ENCODE measurements at places on chromosomes 4 and X.

DNA sequence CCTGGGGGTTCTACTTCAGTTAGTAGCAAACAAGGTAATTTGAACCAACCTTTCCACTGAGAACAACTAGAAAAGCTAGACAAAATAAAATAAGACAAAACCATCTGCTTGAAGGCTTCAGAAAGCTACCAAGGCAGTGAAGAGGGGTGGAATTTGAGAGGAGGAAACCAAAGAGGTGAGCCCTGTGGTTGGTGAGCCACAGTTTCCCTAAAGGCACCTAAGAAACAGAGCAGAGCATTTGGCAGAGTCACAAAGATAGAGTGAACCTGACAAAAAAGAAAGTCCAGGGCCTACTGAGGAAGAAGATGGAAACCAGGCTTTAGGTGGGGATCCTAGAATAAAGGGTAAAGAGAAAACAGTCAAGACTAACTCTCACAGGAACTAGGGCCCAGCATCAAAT is 44.3 kb downstream of the CHST7 start:
- no peak for DNase-seq

- no peak for DNase-seq
Measured at GRCh38 chr4:26137288-26137687, 183.5 kb upstream of the RBPJ start.

GRCh38 chr4:26859762-26860156 is 882 bp upstream of the STIM2 start:
- DNase-seq = no peak

GRCh38 chrX:47637546-47638195 is 7.9 kb upstream of the CFP start:
- no peak for DNase-seq

DNA sequence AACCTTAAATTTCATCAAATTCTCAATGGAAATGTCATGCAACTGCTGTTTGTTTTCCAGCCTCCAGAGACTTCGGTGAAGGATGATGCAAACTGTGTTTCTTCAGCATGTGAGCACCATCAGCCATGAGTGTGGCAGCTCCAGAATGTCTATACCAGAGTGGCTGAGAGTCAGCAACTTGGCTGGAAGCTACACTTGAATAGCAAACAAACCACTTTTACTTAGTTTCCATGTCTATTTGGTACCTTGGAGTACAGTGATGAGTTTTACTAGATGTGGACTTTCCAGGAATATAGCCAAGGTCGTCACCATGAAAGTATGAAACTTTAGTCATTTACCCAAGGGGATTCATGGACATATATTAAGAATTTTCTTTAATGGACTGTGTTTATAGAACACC is 4.3 kb upstream of the IL21 start:
- peak; percentile 51 for DNase-seq

DNA sequence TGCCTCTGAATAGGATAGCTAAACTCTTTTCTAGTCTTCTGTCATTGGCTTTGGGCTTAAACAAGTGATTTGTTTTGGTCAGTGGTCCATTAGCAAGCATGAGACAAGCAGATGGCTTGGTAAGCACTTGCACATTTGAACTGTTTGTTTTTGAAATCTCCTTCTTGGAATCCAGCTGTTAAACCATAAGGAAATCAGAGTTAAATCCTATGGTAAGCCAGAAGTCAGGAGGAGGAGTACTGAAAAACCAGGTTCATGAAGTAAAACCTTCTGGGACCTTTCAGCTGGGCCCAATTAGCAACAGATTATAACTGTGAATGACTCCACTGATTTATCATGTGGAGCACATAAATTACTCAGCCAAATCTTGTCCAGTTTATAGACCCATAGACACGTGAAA is 1042.5 kb upstream of the PABPC4L start:
- DNase-seq = peak; percentile 70

DNA sequence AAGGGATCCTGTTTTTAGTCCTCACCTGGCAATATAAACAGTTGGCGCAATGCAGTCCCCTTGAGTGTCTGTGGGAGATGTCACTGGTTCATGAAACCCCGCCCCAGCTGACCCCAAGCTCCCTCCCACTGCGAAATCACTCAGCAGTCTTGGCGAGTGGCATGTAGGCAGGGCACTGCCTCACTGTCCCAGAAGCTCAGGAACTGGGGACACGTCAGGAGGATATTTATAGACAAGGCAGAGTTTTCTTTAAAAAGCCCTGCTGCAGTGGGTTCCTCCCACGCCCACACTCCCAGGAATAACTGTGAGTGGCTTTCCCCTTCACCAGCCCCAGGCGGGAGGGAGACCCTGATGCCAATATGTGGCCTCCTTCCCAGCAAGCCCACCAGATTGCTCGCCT is 44.3 kb upstream of the PPP2R2C start:
- DNase-seq = no peak

DNA sequence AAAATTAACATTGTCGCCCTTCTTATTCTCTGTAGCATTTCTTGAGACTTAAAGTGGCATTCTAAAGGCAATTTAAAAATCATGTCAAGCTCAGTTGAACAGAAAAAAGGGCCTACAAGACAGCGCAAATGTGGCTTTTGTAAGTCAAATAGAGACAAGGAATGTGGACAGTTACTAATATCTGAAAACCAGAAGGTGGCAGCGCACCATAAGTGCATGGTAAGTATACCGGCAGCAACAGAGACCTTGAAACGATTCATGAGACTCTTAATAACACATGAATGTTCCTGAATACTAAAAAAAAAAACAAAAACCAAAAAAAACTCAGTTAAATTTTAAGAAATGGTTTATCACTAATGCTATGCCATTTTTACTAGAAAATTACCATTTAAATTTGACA is 82.4 kb upstream of the HPRT1 start:
- DNase-seq = peak; percentile 36

GRCh38 chr4:187770345-187770744 is 225.2 kb upstream of the ZFP42 start:
- peak; percentile 1 for DNase-seq

- no peak for DNase-seq
Measured at GRCh38 chr4:152997288-152997687, 61.2 kb downstream of the FHDC1 start.
